Skin of body (tissue), 3 donors: ENCODE measurements at places on chromosomes 1 and 21. TPM values are rescaled to one million over a fixed set of nuclear protein-coding genes. Genes with fewer than 3 reads are reported as not detected.

PRDM16 gene
- total RNA-seq: 1.5 TPM

TXNIP gene
- 643 TPM for total RNA-seq

AMPD1 gene
- total RNA-seq: 8.2 TPM

DENND2C gene
- total RNA-seq: 14.9 TPM

TNFSF4 gene
- total RNA-seq: 1.6 TPM

ROR1 gene
- total RNA-seq: 12.5 TPM

ELF3 gene
- total RNA-seq: 14.0 TPM

UMODL1 gene
- under 0.01 TPM for total RNA-seq

DNA sequence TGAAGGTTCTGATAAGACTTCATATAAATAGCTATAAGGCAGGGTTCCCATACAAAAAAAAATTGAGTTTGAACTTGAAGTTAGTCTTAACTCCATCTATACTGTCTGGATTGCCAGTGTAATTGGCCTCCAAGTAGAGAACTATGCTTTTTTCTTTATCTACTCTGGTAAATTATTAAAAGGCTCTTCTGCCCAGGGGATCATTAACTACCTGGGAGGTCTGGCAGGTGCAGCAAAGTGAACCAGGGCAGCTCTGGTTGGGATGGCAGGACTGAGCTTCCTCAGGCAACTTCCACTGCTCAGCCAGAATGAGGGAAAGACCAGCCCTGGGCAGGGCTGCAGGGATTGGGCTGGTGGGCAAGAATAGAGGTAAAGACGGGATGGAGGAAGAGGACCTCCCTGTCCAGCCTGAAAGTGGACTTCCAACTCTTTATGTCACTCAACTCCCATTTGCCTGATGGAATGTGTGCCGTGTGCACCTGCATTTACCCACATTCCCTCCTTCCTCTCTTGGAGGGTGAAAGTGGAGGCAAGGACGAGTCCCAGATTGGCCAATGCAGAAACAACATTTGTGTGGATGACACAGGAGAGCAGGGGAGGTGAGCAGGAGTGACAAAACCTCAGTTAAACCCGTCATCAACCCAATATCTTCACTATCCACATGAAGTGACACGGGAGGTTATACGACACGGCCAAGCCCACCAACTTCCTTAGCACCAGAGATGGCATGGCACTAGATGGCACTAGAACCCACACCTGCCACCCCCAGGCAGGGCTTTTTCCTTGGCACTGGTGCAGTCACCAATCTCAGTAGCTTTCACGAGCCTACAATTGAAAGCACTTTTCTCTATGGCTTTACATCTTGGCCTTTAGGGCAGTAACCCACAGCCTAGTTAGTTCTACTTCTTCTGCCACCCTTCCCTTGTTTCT is 25.2 kb downstream of the CCN1 start:
- no peak for DNase-seq

- DNase-seq: peak; percentile 9
Observed at GRCh38 chr1:117565076-117565556, 40.7 kb upstream of the TENT5C start.

DNA sequence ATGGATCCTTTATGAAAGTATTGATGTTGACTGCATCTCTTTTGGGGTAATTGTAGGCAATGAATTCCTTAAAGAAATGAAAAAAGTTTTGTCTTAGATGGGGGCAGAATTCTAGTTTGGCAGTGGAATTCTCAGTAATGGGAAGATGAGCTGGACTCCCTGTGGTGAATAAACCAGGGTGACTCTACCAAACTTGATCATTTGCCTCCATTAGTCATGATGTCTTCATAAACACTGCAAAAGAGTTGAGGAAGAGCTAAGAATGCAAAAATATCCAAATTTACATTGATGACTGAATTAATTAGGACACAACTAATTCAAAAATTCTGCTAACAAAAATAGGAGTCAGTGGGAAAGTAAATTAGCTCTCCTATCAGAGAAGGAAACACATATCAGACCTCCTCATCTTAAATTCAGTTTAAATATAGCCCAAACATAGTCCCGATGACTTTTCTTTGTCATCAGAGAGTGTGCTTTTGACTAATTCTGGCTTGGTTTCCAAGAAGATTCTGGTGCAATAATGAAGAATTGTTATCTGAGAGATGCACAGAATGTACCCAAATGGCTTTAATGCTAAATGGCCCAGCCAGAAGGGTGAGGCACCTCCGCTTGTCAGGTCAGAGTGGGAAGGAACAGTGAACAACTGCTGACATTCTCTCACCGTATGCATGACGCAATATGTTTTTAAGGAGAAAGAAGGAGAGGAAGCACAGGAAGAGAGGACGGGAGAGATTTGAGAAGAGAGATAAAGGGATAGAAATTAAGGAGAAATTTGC is 525.1 kb downstream of the LMO4 start:
- no peak for DNase-seq

- no peak for DNase-seq
Observed at GRCh38 chr21:21213297-21213696, 215.1 kb downstream of the NCAM2 start.

DNA sequence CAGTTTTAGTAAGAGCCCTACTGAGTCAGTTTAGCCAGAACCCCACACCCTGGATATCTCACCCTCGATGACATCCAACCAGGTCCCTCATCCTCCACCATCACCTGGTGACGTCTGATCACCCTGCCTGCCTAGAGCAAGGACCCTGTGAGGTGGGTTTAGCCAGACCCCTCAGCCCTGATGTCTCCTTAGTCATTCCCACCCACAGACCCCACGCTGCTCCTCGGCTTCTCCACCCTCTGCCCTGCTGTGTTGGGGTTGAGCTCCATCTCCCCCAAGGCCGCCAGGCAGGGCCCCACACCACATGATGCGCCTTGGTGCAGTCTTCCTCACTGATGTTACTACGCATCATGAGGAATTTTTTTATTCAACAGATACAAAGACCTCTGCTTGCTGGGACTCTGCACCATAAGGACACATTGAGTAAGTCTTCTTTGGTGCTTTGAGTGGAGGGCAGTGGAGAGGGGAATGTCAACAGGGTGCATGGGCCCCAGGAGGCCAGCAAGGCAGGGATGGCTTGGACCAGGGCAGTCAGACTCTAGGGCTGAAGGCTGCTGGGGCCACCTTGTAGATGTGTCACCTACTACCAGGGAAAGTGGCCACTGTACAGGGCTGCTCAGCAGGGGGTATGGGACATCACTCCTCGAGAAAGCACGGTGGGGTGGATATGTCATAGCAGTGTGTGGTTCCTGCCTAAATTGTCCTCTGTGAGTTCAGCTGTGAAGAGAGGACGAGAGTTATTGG is 1.7 kb upstream of the IBA57 start:
- DNase-seq: no peak

- DNase-seq: no peak
Observed at GRCh38 chr1:167431261-167431908, 86.9 kb downstream of the CD247 start.

- DNase-seq: no peak
Observed at GRCh38 chr1:3229081-3229725, 160.2 kb downstream of the PRDM16 start.

- no peak for DNase-seq
Observed at GRCh38 chr1:107698161-107698560, 266.8 kb downstream of the VAV3 start.

GRCh38 chr1:27528818-27529703 is 39.1 kb upstream of the WASF2 start:
- DNase-seq: peak; percentile 68

DNA sequence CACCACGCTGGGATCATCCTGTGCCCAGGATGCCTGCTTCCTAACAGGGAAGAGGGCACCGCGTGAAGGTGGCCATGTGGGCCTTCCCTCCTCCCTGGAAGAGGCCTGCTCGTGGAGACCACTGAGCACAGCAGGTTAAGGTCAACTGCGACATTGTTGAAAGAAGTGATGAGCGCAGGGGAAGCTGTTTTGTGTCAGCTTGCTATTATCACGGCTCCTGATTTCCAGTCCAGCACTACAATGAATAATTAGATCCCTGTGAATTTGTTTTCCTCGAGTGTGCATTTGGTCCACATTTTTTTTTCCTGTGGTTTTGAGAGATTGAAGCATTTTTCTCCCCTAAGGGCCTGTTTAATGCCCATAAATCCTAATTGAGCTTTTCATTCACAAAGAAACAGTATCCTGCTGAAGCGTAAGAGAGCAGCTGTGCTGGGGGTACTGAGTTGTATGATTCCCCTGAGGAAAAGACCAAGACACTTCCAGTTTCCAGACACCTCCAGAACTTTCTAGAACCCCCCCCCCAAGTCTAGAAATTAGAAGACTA is 204.9 kb downstream of the KCNJ6 start:
- peak; percentile 18 for DNase-seq

DNA sequence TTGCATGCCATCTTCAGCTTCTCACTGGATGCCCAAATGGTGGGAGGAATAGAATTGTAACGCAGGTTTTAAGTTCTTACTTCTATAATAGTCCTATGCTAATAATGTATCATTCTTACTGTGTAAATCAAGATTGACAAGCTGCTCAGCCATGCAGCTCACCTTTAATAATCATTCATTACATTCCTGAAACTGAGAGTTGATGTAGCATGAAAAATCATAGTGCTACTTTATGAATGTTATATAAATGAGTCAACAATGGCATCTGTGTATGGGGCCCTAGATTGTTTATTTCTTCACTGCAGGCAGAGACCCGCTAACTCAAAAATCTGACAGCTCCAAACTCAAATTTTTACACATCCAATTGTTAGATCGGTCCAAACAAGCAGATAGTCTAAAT is 34.4 kb downstream of the FH start:
- no peak for DNase-seq

DNA sequence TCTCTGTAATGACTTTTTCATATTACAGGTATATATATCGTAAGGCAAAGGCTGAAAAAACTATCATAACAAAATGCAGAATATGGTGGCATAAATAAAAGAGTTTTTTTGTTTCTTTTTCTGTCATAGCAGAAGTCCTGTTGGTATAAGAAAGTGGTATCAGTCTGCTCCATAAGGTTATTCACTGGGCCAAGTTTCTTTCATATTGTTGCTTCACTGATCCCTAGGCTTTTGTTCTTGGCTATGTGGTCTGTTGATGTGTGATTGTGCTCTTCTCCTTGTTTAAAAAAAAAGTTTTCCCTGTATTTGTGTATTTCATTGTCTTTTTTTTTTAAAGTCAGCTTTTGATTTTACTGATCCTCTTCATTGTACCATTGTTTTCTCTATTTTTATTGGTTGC is 26.0 kb downstream of the PTBP2 start:
- DNase-seq: no peak

- no peak for DNase-seq
Observed at GRCh38 chr1:176702901-176703300, 239.9 kb downstream of the PAPPA2 start.

DNA sequence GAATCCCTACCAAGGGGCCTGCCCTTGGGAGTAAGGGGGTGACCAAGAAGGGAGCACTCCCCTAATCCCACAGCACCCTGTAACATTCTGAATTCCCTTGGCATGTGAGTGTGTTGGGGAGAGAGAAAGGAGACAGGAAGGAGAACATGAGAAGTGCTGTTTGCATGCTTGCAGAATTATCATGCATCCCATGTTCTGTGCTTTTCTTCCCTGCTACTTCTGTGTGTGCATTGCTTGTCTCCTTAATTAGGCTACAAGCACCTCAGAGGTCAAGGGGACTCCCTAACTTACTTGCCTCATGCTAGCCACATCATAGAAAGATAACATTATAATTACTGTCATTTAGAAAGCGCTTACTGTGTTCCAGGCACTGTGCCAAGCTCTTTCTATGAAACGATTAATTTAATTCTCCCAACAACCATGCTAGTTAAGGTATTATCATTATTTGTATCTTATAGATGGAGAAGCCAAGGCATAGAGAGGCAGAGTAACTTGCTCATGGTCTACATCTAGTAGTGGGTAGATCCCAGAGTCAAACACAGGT is 11.1 kb downstream of the NOS1AP start:
- no peak for DNase-seq
